ENCODE measurements at places on chromosomes 5 and 9.

- no peak for DNase-seq
Observed at GRCh38 chr5:180723936-180724335, 15.9 kb downstream of the OR2Y1 start.

GRCh38 chr5:137278476-137278875, 220.7 kb downstream of the SPOCK1 start:
- DNase-seq = no peak

DNA sequence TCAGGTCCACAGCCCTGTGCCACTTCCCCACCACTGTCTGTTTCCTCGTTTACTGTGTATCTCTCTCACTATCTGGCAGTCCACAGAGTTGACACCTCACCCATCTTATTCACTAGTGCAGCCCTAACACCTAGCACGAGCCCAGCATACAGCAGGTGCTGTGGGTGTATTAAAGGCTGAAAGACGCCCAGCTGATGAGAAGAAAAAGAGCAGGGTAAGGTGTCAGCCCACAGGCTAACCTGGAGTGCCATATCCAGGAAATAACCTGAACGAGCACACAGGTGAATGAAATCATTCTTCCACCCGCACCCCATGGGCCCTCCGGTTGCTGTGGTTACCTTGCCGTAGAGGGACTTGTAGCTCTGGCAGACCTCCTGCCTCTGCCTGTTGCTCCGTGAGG, 18.6 kb downstream of the ANXA6 start:
- no peak for DNase-seq

- DNase-seq = peak; percentile 45
Observed at GRCh38 chr5:177432839-177433657, 6.6 kb downstream of the GRK6 start.

DNA sequence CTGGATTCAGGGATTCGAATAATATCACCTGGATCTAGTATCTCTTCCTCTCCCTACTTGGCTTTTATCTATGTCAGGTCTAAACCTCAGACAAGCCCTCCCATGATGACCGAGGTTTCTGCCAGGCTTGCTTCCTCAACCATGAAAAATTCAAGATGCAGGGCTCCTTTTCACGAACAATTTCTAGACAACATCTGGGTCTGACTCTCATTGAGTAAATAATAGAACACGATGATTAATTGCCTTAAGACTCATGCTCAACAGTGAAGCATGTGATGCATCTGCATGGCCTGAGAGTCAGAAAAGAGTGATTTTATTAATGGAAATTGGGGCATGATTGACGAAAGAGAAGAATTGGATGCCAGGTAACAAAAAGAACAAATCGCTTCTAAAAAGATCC, 277.2 kb upstream of the ZNF608 start:
- no peak for DNase-seq

GRCh38 chr9:129860653-129861446, 25.6 kb downstream of the USP20 start:
- no peak for DNase-seq

DNA sequence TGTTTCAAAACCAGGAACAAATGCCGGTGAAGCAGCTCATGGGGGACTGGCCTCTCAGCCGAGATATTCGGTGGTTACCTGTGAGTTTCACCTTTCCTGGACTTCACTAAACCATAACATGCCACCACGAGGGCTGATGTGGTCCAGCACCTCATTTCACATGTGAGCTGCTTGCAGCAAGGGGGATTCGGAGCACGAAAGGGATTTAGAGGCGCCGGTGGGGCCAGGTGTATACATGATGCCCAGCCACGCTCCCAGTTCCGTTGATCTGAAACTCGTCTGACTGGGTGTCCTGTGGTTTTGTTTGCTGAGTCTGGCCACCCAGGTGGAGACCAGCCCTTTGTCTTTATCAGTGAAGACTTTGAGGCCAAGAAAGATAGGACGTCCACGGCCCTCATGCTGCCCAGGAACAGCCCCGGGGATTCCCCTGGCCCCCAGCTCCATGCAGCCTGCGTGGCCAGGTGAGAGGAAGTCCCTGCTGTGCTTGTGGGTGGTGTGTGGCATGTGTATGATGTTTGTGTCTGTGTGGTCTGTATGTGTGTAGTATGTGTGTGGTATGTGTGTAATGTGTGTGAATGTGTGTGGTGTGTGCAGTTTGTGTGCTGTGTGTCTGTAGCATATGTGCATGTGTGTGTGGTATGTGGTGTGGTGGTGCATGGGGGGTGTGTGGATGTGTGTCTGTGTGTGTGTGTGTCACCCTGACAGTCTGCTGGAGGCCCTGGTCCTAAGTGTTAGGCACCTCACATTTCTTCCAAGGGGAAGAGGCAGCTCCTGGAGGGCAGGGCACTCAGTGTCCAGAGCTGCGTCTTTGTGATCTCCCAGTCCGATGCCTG, 23.4 kb downstream of the PHF2 start:
- peak; percentile 56 for DNase-seq

GRCh38 chr9:90095682-90096081, 490.9 kb downstream of the GADD45G start:
- DNase-seq = no peak

DNA sequence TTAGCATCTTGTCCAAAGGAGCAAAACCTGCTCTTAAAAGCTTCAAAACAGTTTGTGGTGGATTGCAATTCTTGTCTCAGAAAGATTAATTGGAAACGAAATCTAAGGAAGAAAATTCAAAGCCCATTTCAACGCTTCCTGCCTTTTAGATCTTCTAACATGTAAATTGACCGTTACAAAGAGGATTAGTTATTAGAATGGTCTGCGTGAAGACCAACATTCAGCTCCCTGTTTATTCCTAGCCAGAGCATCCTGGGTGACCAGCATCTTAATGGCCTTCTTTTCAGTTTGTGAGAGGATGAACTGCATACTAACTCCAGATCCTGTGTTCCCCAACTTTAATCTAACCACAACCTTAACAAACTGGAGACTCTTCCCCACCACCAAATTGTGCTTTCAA, 109.9 kb upstream of the SLC1A3 start:
- DNase-seq = no peak

DNA sequence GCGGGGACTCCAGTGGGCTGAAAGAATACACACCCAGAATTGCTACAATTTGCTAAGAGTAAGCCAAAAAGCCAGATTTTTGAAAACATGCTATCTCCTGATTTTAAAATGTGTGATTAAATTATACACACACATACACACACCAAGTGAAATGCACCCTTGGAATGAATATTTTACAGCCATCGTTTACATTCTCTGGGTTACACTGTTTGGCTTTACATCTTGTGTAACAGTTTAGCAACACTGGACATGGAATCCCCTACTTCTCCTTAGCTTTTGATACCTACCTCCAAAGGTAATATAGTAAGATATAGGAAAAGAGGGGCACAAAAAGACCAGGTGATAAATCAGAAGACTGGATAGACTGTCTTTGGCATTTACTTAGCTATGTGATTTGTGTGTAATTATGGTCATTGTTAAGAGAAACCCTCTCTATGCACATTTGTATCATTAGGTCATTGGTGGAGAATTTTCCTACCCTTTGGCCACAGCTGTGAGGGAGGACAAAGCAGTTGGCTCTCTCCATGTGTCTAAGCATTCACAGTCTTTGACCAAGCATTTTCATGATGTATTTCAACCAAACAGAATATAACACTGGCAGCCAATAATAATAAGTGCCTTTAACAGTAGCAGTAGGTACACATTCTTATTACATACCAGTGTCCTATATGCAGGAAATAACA, 7.6 kb downstream of the SVEP1 start:
- DNase-seq = no peak

DNA sequence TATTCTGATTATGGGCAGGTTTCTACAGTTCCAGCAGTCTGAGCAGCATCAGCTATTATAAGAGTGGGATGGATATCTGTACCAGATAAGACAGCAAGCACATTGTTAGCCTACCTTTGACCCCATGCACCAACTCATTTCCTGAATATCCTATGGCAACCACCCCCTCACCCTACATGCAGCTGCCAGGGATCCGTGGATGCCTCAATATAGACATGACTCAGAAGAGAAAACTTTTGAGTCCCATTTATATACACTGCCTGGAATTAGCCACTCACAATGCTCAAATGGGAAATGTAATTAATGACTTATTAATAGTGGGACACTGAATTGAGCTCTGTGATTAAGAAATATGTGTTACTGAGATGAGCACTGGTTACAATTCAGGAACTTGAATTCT, 124.4 kb downstream of the SSBP2 start:
- DNase-seq = peak; percentile 79

GRCh38 chr9:128138001-128138400, 10.5 kb upstream of the PTGES2 start:
- DNase-seq = no peak

DNA sequence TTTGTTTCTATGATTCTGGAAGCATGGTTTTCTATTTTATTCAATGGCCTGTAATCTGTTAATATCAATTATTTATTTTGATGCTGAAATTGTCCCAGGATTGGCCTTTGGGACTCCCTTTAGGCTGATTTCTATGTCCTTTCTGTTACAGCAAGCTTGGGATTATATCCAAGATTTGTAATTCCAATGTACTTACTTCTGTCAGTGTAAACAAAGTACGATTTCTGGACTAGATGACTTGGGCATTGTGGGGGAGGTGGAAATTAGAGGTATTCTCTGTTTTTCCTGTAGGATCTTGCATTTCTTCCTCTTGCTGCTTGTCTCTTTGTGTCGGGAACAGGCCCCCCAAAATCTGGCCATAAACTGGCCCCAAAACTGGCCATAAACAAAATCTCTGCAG, 3.7 kb downstream of the PCDHGA12 start:
- no peak for DNase-seq

GRCh38 chr5:149886060-149886459, 58.5 kb downstream of the PDE6A start:
- DNase-seq = no peak

DNA sequence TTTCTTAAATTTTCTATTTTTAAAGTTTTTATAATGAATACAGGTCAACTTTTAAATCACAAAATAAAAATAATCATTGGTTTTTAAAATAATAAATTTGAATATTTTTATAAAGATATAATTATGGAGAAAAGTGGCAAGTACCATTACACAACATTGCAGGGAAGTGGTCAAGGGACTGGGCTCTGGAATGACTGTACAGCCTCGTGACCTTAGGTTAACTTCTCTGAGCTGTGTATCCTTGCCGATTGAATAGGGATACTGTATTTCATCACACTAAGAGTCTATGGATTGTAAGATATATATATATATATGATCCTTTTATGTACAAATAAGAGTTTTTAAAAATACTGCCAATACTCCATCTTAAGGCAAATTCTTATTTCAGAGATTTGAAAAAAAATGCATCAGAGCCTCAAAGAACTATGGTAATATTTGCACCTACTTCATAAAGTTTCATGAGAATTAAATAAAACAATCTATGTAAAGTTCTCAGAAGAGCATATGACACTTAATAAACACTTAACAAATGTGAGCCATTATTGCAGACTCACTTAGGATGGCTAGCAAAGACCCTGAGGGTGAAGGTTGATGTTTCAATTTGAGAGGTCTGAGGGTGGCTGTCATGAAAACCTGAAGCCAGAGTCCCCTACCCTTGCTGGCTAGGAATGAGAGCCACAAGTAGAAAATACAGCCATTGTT, 136.5 kb downstream of the CCDC192 start:
- no peak for DNase-seq

GRCh38 chr5:175700991-175701390, 43.1 kb downstream of the HRH2 start:
- DNase-seq = no peak

GRCh38 chr5:55578771-55579170, 44.0 kb upstream of the PLPP1 start:
- DNase-seq = peak; percentile 93

DNA sequence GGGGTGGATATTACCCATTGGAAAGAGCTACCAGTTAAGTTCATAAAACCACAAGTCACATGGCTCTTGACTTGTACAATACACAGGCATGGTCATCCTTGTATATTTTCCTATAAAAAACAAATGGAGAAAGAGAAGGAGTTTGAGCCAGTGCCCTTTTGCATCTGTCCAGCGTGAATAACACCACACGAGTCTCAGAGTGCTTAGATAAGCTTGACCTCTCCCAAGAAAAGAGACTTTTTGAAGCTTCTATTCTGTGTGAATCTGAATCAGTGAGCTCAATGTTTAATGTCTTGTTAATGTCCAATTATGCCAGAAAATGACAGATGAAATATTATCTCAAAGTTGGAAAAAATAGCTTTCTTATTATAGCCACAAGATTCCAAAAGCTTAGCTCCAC, 30.9 kb upstream of the LPAR1 start:
- DNase-seq = no peak

- DNase-seq = no peak
Observed at GRCh38 chr5:150057052-150057451, 29.3 kb downstream of the CSF1R start.

GRCh38 chr5:93163010-93163663, 417.9 kb downstream of the NR2F1-AS1 start:
- no peak for DNase-seq

All from islet precursor cell (in vitro differentiated cells).